ENCODE measurements at places on chromosomes 3 and 15.

GRCh38 chr15:70566047-70566835 is 197.1 kb downstream of the UACA start:
- DNase-seq: peak; percentile 69

GRCh38 chr15:59523702-59524101 is 85.7 kb downstream of the FAM81A start:
- DNase-seq: no peak

- no peak for DNase-seq
Observed at GRCh38 chr15:84656972-84657371, 1.0 kb downstream of the NMB start.

DNA sequence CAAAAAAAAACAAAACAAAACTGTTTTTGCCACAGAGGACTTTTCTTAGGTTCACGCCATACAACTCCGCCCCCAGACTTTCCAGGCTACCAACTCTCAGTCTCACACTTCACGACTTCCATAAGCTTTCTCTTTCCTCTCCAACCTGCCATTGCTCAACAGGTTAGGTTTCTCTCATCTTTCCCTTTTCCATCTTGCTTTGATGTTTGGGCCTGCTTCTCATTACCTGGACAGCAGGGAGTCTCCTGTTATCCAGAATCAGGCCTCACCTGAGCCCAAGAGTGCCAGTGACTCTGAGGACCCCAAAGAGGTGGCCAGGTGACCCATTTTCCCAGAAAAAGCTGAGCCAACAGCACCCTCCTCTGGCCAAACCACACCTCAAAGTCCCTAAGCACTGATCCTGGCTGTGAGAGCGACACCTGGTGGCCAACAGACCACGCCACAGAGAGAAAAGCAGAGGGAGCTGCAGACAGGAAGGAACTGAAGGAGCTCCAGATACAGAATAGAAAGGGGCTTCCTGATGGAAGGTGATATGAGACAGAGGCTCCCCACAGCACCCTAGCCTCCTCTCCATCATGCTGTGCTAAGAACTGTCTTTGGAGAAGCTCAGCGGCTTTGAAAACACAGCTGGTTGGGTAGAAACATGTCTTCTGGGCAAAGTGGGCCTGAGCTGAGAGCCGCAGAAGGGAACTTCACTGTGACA is 4.0 kb downstream of the CCDC51 start:
- DNase-seq: peak; percentile 82

DNA sequence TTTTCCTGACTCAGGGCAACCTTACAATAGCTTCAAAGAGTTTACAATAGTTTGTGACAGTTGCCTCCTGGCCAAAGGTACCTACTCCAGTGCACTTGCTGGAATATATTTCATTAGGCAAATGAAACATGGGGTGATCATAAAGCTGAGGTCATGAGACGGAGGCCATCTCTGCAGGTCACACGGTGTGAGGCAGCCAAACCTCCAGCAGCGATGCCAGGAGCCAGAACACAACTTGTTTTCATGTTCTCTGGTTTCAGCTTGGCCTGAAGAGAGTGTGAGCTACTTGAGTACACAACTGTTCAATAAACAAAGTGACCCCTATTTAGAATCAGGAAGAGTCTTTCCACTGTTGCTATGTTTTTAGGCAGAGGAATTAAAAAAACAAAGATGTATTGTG is 42.7 kb upstream of the PYGO1 start:
- peak; percentile 11 for DNase-seq

- DNase-seq: peak; percentile 69
Observed at GRCh38 chr15:48520376-48521155, 124.9 kb downstream of the FBN1 start.

GRCh38 chr15:74233851-74234597 is 2.1 kb upstream of the CCDC33 start:
- no peak for DNase-seq

GRCh38 chr15:63391669-63392360 is 10.2 kb upstream of the CA12 start:
- no peak for DNase-seq

- no peak for DNase-seq
Observed at GRCh38 chr3:48157202-48157840, 30.9 kb downstream of the CDC25A start.

- DNase-seq: no peak
Observed at GRCh38 chr15:92569778-92570177, 85.8 kb downstream of the FAM174B start.

DNA sequence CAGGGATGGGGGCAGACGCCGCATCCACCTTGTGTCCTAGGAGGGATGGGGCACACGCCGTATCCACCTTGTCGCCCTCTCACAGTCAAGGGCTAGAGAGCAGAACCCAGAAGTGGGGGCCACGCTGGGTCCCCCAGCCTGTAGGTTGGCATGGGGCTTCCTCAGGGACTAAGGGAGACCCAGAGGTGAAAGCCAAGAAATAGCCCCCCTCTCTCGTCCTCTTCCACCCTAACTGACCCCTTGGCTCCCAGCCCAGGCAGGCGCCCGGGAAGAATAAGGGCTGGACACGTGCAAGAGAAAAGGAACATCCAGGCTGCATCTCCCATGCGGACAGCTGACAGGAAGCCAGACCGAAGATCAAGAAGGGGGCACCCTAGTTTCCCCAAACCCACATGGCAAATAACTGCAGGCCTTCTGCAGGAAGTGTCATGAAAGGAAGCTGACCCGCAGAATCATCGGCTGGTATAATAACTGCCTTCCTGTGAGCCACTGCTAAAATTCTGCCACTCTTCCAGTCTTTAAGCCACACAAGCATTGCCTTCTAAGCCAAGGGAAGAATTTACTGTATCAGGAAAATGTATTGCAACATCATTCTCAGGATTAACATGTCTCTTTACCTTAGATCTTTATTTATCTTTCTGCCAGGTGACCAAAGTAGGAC is 38.5 kb upstream of the TFRC start:
- no peak for DNase-seq

GRCh38 chr3:49316696-49317457 is 23.0 kb downstream of the USP4 start:
- DNase-seq: no peak

DNA sequence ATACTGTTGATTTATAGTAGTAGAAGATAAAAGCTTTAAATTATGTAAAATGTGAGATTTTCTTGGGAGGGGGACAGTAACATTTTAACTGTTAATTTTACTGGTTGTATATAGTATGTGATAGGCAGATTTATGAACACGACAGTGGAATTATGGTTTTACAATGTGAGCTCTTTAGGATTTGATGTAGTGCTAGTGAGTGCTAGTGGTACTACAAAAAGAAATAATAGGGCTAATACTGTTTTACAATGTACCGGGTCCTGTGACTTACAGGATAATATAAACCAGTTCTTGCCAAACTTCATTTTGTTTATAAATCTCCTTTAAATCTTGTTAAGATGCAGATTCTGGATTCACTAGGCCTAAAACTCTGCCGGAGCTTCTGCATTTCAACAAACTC is 165.7 kb downstream of the TCF12 start:
- no peak for DNase-seq

GRCh38 chr3:11367143-11367693 is 95.0 kb downstream of the ATG7 start:
- DNase-seq: peak; percentile 82

- no peak for DNase-seq
Observed at GRCh38 chr3:56322862-56323261, 145.4 kb downstream of the ERC2 start.

DNA sequence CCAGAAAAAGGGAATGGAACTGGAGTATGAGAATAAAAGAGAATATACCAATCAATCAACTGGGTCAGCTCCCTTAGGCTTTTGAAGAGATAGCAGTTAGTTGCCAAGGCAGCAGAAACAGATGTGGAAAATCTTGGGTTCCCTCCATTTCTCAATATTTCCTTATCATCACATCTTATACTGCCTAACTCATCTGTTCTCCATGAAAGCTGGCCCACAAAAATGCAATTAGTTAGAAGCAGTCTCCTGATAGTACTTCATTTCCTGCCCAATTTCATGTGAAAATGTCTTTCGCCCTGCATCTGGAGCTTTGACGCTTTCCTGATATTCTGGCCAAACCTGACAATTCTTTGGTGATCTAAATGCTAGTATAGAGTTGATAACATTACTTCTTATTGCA is 30.1 kb upstream of the SPTSSB start:
- DNase-seq: no peak

DNA sequence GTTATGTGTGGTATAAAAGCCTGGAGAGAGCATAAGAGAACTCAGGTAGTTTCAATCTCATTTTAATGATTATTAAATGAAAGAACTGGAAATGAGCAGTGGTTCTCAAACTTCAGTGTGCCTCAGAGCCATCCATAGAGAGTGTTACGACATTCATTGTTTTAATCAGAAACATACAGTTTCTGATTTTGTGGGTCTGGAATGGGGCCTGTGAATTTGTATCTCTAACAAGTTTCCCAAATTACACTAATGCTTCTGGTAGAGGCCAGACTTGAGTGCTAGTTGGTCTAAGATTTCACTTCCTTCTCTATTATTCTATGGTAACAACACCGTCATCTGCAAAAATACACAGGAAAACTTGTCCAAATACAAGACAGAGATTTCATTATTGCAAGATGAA is 292.0 kb upstream of the NECTIN3 start:
- no peak for DNase-seq

GRCh38 chr15:96350934-96351724 is 20.6 kb downstream of the NR2F2 start:
- DNase-seq: peak; percentile 63

DNA sequence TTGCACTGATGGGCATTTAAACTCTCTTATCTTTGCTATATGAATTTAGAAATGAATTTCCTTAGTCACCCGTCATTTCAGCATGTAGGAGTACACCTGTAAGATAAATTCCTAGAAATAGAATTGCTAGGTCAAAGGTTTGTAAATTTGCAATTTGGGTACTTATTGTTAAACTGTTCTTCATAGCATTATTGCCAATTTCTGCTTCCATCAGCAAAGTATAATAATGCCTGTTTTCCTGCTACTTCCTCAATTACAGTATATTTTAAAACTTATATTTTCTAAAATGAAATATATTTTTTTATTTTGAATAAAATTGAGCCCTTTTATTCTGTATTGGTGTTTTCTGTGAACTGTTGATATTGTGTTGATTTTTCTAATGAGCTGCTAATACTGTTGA is 16.3 kb upstream of the MCF2L2 start:
- DNase-seq: no peak

GRCh38 chr15:52751522-52751921 is 38.6 kb downstream of the ONECUT1 start:
- DNase-seq: no peak

DNA sequence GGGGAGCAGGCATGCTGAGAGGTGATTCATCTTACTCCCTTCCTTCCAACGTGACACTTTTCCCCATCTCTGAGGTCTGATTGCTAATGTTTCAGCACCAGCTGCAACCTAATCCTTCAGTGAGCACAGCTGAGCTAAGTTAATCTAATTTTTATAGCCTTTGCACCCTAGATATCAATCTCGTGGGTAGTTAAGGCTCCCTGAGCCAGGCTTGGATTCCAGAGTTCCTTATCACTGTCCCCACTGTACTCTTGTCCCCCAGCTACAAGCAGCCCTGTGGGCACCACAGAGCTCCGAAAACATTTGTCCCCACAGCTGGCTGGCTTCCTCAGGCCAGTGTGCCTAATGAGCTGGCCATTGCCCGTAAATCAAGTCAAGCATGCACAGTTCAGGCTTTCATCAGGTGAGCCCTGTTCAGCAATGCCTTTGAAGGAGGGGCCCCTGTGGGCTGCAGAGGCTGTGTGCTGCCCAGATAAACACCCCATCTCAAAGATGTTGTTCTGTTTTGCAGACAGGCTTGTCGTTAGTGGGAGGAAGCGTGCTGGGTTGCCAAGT is 376.9 kb upstream of the RASGRP1 start:
- peak; percentile 25 for DNase-seq

GRCh38 chr3:72907731-72908620 is 20.1 kb downstream of the GXYLT2 start:
- DNase-seq: peak; percentile 65

DNA sequence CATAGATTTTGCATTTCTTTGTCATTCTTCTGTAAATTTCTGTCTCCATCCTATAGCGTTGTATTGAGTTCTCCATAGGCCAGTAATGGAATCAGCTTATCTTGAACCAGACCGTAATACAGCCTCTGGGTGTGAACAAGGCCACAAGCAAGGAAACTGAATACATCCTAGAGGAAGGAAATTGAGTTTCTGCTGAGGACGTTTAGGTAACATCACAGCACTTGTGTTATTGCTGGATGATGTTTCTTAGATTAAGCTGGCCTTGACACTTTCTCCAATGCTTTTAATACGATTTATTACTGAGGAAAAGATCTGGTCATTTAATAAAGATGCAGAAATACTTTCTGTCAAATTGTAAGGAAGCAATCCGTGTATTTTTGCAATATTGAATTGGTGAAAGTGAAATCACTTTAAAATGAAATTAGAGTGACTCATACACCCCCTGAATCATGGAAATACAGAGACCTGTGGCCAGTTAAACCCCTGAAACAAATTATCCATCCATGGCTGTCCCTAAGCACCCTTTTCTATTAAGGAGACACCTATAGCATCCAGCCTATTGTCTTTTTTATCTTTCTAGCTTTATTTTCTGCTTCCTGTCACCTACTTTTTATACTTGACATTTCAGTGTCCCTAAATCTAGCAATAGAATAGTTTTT is 48.5 kb upstream of the UBE3A start:
- DNase-seq: no peak

DNA sequence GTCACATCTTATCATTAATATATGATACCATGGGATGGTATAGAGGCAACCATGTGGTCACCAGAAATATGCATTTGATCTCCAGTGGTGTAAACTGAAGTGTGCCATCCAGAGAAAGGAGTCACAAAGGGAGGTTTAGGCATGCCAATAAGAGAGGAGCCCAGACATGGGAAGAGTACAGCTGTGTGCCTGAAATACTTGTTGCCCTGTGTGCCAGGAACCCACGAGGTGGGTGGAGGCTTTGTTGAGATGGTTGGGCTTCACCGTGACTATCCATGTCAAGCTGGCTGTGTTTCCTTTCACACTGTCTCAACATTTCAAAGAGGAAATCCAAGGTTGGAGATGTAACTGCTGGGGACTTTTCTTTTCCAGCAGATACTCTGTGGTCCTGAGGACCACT is 43.5 kb downstream of the CACNA2D3 start:
- no peak for DNase-seq

GRCh38 chr3:107662124-107662507 is 139.4 kb downstream of the BBX start:
- peak; percentile 83 for DNase-seq

- peak; percentile 31 for DNase-seq
Observed at GRCh38 chr15:55526559-55527036, 18.6 kb upstream of the DNAAF4 start.

DNA sequence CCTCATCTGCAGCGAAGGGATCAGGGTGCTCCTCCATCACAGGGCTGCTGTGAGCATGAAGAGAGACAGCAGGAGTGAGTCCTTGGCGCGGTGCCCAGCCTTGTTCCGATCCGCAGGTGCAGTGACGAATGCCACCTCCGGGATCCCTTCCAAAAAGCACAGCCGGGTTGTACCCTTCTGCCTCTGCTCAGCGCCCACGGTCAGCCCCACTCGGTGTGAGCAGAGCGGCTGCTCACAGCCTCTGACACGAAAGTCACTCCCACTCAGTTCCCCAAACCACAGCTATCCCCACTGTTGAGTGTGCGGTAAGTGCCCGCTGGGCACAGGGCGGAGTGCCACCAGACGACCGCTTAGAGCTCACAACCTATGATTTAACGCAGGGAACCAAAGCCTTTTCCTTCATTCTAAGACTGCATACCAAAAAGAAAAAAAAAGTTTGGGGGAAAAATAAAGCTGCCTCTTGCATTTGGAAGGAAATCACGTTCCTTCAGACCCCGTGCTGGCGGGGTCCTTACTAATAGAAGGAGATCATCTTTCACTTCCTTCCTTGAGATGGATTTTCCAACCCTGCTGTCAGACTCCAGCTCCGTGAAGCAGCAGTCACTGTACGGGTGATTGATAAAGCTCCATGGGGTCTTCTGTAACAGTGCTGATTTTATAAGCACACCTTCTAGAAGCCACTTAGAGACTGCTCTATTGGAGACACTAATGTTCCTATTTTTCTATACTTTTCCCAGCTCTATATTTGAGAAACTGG is 34.7 kb upstream of the TUBGCP5 start:
- no peak for DNase-seq
